ENCODE measurements at places on chromosomes 1 and 21.

- DNase-seq: no peak
These were observed 80.6 kb upstream of the LAMC2 start for GRCh38 chr1:183105449-183105848.

DNA sequence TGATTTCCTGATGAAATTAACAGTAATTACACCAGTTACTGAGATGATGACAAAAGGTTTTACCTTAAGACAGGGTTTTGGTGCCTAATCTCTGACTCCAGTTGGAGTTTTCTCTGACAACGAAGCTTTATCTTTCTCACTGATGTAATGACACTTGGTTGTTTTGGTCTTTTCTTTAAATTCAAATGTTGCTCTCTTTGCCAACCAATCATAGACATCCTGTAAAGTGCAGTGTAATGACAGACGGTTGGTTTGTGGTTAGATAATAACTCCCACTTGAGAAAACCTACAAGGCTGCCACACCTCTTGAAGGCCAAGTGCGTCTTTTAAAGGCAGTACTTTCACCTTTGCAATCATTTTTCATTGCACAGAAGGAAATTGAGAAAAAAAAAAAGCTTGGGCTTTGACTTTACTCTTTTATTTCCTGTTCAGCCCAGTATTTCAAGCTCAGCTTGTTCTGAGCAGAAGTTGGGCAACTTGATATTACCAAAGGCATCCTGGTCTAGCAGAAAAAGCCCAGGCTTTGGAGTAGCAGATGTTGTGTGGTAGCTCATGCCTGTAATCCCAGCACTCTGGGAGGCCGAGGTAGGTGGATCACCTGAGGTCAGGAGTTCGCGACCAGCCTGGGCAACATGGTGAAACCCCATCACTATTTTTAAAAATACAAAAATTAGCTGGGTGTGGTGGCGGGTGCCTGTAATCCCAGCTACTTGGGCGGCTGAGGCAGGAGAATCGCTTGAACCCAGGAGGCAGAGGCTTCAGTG is 14.9 kb downstream of the PDIK1L start:
- no peak for DNase-seq

DNA sequence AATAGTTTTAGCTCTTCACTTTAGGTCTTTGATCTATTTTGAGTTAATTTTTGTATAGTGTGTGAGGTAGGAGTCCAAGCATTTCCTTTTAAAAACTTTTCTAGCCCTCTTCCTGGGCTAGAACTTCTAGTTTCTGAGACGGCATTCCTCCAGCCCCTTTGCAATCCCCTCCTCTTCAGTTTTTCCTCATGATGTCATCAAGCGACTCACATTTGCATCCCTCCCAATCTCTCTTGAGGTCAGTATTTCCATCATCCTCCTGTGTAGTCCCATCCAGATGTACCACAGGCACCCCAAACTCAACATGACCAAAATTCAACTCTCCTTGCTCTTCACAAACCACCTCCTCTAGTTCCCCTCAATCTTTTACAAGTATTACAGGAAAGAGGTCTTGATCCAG is 10.7 kb downstream of the HMGN2 start:
- no peak for DNase-seq

GRCh38 chr21:38751379-38752050 is 54.2 kb upstream of the ETS2 start:
- DNase-seq: no peak

- DNase-seq: no peak
These were observed 560.2 kb downstream of the SMYD3 start for GRCh38 chr1:245946905-245947304.

DNA sequence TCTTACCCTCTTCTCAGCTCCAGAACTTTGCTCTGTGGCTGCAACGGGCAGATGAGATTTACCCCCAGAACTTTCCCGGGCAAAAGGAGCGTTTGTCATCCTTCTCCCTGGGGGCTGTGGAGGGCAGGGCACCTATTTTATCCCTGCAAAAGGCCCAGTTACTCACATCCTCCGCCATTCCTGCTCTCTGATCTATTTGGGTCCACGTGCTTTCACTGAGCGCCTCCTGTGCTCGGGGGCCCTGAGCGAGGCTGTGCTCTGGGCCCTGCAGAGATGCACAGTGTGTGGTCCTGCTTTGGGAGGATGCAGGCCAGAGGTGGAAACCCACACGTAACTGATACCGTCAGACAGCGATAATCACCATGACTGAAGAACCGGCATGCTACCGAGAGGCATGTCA is 2.4 kb upstream of the CSMD2 start:
- DNase-seq: no peak

GRCh38 chr1:236524142-236524894 is 536 bp downstream of the LGALS8 start:
- peak; percentile 52 for DNase-seq

DNA sequence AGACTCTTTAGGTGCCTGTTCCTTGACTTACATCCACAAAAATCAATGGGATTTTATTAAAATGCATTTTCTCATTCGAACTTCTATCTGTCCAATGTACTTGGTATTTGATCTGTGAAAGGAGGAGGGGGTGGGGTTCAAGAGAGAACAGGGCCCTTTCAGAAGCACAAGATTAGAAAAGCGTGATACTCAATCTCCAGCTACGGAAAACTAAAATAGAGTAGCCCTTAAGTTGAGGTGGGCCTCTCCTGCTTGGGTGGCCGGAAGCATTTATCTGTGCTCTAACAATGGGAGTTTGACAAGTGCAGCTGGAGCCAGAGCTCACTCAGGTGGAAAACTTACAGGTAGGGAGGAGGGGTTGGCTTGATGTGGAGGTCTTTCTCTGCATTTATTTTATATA is 462 bp upstream of the RXRG start:
- no peak for DNase-seq

GRCh38 chr21:45305836-45306235 is 18.1 kb upstream of the POFUT2 start:
- DNase-seq: no peak

GRCh38 chr1:94773931-94774422 is 46.2 kb upstream of the SLC44A3 start:
- peak; percentile 7 for DNase-seq

DNA sequence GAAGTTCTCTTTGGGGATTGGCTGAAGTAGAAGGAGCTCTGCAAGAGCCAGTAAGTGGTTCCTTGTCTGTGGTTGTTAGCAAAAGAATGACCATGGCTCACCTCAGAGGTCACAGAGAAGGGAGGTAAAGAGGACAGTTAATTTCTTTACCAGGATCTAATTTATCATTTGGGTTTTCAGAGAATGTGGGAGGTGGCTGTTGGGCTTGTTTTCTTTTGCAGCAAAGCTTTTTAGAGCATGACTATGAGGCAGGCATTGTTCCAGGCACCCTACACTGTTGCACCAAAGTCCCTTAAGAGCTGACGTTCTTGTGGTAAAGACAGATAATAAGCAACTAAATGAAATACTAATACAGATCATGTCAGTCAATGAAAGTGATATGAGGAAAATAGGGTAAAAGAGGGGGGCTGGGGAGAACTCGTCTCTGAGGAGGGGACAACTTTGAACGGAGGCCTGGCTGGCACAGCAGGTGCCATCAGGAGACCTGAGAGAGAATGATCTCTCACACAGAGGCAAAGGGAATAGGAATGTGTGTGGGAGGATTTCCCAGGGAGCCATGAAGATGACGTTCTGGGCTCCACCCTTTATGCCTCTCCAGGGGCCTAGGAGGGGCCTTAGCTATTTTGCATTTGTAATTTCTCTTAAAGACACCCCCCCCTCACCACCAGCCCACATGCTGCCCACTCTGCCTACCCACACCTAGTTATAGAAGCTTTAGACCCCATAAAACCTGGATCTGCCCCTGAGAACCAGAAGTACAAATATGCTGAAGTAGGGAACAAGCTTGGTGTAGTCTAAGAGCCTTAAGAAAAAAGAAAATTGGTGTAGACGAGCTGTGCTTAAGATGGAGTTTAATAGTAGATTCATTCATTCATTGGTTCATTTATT is 177.5 kb downstream of the ROR1 start:
- DNase-seq: no peak

DNA sequence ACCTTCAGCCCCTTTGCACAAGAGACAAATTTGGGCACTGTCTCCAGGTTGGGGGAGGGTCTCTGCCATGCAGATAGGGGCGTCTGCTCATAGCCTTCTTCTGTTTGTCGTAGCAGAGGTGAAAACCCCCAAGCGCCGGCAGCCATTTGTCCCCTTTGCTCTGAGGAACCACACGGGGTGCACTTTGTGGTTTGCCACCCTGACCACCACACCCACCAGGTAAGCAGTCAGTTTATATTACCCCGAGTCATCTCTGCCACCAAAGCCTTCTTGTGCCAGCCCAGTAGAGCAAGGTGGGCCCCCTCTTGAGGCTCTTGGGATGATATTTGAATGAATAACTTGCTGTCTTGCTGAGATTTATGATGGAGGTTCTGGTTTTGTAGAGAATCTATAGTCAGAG is 111.8 kb downstream of the VPS13D start:
- DNase-seq: no peak

DNA sequence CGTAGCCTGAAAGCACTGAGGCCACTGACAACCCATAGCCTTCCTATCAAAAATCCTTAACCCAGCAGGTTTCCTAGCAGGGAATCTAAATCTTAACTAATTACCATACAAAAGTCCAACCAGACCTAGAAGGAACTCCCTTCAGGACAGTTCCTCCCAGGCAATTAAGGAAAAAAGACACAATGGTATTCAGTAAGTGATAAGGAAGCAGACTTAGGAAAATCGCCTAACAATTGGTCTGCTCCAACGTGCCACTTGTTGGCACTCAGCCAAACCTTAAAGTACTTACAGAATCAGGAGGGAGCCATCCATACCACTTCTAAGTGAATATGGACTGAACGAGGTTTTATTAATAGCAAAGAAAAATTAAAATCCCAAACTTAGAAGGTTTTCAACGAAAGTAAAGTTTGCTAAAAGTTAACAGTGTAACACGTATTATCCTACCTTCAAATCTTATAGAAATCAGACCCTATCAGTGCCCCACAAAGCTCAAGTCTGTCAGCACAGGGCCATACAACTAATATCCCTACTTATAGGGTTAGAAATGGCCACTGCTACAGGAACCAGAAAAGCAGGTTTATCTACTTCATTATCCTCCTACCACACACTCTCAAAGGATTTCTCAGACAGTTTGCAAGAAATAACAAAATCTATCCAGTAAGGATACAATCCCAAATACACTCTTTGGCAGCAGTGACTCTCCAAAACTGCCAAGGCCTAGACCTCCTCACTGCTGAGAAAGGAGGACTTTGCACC is 29.0 kb downstream of the SPATA6 start:
- no peak for DNase-seq

GRCh38 chr1:68372487-68372886 is 77.3 kb downstream of the RPE65 start:
- no peak for DNase-seq

GRCh38 chr21:44722731-44723130 is 11.4 kb upstream of the TSPEAR start:
- DNase-seq: no peak

DNA sequence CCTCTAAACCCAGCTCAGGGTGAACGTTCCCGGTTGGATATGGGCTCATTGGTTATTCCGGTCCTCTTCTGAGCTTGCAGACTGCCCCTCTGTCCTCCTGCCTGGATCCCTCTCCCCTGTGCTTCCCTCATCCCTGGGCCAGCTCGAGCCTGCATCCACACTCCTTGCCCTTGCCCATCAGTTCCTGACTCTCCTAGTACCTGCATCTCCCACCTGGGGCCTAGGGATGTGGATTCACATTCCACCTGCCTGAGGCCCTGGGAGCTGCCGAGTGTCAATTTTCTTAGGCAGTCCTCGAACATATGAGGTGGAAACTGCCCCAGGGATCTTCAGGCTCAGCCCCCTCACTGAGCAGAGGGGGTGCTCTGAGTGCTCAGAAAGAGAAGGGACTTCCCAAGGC is 252.2 kb downstream of the GRIK3 start:
- DNase-seq: no peak

DNA sequence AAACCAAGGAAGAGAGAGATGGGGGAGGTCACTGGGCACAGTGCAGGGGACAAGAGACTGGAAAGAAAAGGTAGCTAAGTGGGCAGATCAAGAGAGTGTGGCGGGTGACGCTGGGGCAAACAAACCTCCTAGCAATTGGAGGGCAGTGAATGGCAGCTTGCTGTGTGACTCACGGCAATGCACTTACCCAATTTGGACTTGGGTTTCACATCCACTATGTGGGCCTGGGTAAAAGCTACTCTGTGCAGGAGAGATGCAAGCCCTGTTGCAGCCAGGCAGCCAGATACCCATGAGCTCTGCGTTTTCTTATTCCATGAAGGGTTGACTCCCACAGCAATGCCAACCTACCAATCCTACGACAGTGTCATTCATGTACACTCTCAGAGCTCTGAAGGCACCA is 9.5 kb downstream of the PLXNA2 start:
- no peak for DNase-seq

GRCh38 chr1:10388387-10388715 is 10.5 kb upstream of the PGD start:
- no peak for DNase-seq

- DNase-seq: no peak
These were observed 16.6 kb downstream of the STX12 start for GRCh38 chr1:27789540-27790041.

DNA sequence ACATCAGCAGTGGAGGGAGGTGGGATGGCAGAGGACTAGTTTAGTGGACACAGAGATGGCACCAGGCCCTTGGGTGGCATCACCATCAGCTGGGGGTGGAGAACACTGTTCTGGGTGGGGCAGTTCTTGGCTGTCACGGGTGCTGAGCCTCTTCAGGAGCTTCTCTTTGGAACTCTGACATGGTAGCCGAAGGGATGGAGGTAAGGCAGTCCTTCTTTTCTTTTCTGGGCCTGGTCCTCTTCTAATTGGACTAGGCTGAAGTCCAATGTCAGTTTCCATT is 8.3 kb upstream of the MEF2D start:
- DNase-seq: no peak

DNA sequence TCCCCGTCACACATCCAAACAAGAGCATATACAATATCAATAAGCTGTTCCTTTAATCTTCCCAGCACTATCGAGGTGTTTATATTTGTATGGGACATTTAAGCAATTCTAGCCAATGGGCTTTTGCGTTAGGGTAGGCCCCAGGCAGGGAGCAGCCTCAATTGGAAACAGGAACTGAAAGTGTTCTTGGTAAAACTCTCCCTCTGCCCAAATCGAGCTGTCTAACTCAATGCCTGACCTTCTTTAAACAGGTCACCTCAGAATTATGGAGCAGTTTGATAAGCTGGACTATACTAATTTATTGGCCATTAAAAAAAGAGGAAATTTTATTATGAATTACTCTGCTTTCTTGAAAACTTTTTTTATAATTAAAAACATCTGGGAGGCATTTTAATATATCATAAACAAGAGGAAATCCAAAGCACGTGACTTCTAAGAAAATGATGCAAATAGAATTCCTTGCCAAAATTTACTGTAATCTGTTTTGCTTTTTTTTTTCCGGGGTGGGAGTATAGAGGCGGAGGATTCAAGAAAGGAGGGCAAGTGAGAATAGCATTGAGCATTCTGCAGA is 498.1 kb downstream of the LMO4 start:
- DNase-seq: no peak

Data from HuH-7.5 (cell line).